ENCODE measurements at places on chromosomes 6 and 20. TPM values are rescaled to one million over a fixed set of nuclear protein-coding genes. Genes with fewer than 3 reads are reported as not detected.

- DNase-seq, result no peak
Measured at GRCh38 chr6:111739257-111739696, 133.6 kb upstream of the TRAF3IP2 start.

DNA sequence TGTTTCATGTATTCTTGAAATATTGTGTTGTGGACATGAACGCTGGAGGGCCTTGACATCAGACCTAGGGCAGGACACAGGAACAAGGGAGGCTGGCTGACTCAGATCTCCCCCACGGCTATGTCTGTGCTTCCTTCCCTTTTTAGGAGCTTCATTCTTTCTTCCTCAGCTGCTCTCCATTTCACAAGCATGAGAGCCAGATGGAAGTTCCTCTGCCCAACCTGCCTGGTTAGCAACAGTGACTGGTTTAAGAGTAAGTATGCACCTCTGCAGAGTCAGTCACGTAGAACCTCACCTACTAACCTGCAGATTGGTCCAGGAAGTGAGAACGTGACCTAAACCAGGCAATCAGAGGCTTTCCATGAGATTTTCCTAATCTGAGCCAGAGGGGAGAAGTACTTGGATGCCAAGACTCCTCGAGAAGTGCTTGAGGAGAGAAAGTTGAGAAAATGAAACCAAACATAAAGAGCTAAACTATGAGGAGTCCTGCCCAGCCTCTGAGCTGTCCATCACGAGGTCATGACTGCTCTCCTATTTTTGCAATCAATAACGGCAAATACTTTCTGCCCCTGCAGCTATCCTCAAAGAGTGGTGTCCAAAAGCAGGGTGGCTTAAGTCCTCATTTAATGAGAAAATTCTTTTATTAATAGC lies 465.2 kb upstream of the CITED2 start:
- DNase-seq, result no peak

- DNase-seq, result no peak
Measured at GRCh38 chr6:55040102-55040848, 134.0 kb upstream of the HCRTR2 start.

DNA sequence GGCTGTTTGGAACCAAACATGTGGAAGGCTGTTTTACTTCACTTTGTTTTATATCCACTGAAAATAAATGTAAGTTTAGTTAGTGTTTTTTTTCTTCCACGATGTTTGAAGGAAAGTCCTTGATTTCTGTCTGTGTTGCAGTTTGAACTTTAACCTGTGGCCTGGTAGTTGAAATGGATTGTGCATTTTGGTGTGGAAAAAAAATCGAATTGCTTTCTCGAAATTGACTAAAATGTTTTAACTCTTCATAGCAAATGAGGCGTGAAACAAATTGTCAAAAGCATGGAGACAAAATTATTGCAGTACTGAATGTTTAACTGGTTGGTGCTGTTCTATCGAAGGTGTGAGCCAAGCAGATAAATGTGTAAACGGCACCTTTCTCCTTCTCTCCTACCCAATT lies 24.5 kb downstream of the ARID1B start:
- no peak for DNase-seq

DNA sequence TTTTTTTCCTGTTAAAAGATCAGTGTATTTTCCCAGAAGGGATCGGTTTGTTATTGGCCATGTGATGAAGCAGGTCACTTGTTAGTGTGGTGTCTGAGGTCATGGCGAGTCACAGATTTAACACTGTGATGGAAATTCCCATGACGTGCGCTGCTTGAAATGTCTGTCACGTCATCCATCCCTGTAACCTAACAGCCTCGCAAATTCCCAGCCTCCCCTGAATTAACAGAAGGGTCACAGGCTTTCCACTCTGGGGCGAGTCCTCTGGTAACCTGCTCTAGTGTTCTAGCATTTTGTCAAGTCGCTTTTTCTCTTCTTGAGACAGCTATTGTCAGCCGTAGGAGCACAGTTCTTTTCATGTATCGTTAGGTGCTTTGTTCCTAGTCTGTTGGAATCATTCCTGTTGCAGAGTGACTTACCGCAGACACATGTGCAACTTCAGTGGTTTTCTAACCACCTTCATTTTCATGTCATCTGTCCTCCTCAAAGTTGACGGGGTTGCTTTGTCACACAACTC lies 137.2 kb downstream of the MAP3K4 start:
- DNase-seq, result no peak

DNA sequence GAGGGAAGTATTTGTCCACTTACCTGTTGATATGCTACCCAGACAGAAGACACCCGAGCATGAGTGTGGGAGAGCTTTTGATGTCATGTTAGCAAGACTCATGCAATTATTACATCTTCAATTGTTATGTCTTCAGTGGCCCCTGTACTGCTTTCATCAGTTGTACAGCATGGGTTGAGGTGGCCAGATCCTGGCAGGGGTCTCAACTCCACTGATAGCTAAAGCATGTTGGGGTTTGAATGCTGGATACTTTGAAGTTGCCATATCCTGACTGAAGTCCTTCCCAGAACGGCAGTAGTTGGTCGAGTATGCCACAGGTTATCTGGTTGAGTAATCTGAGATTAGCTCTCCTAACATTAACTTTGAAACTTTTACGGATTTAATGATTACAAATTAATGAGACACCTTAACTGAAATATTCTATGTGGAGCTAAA lies 46.7 kb downstream of the LRRN4 start:
- no peak for DNase-seq

- no peak for DNase-seq
Measured at GRCh38 chr6:37052027-37052628, 46.7 kb downstream of the FGD2 start.

- no peak for DNase-seq
Measured at GRCh38 chr6:51301962-51302361, 483.3 kb downstream of the TFAP2B start.

GRCh38 chr20:33875055-33875454 lies 63.9 kb downstream of the CHMP4B start:
- no peak for DNase-seq

DNA sequence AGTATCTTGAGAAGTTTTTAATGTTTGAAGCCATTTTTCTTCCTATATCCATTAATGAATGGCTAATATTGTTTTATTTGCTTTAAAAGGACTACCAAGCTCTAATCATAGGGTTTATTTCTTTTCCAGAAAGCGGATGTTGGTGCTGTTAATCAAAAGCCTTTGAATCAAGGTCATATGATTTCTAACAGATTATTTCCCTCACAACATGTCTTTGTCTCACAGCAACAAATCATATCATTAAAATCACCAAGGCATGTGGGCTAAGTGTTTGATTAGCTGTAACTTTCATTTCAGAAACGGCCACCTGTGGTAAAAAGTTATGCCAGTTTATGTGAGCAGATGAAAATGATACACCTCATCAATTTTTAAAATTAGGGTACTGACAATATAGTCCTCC lies 21.7 kb downstream of the TRAF3IP2 start:
- no peak for DNase-seq

DNA sequence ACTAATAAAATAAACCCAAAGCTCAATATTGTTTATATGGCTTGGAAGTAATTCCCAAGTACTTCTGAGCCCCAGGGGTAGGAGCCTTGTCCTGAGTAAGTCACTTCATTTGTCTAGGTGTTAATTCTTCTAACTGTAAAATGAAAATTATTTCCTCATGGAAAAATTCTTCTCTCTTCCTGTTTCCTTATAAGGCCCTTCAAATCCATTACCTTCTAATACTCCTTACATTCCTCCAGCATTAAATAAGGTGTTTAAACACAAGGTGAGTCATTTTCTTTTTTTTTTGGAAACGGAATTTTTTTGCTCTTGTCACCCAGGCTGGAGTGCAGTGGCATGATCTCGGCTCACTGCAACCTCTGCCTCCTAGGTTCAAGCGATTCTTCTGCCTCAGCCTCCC lies 41.9 kb downstream of the PRR18 start:
- DNase-seq, result no peak

DNA sequence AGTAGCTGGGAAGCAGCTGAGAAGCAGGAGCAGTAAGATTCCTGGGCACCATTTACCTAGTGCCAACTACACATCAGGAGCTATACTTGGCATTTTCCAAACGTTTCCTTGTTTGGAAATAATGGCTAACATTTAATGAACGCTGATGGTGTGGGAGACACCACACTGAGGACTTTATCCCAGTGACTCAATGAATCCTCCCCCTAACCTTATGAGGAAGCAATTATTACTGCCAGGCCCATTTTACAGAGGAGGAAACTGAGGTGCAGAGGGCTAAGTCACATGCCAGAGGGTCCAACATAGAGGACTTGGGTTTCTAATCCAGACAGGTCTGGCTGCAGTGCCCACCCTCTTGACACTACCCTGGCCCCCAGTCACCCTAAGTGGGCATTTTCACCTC lies 6.1 kb downstream of the PTGIS start:
- DNase-seq, result no peak

DNA sequence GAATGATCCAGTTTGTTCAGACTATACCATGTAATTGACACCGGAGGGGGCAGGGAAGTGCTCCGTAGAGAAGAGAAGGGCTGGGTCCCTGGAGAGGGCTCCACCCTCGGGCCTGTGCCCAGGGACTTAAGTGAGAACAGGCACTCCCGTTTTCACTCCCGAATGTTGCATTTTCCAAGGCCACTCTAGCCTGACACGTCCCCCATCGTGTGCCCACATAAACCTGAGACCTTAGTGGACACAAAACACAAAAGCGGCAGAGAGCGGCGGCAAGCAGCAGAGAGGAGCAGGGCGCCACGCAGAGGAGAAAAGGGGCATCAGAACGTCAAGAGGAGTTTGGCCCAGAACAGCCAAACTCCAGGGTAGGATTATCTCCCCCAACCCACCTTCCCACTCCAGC lies 1405.1 kb downstream of the GRIK2 start:
- no peak for DNase-seq

- DNase-seq, result no peak
Measured at GRCh38 chr6:106608080-106608668, 21.1 kb downstream of the RTN4IP1 start.

Gene SLC44A4
- total RNA-seq, result not detected

Gene GSTA4
- 0.39 TPM for total RNA-seq

Gene MAP7
- not detected for total RNA-seq

Gene LHFPL5
- not detected for total RNA-seq

Gene PHACTR1
- total RNA-seq, result 3.0 TPM

Gene KCNS1
- total RNA-seq, result not detected

Gene SPATS1
- not detected for total RNA-seq

Gene DACT2
- total RNA-seq, result not detected

All from naive thymus-derived CD8-positive, alpha-beta T cell (primary cell).